ENCODE measurements at places on chromosomes 5 and 9. TPM values are rescaled to one million over a fixed set of nuclear protein-coding genes. Genes with fewer than 3 reads are reported as not detected.
A peak's percentile ranks its signal among the peaks of the same experiment; 100 is the strongest.

PTGR1 gene
- total RNA-seq, result 42.1 TPM

DNA sequence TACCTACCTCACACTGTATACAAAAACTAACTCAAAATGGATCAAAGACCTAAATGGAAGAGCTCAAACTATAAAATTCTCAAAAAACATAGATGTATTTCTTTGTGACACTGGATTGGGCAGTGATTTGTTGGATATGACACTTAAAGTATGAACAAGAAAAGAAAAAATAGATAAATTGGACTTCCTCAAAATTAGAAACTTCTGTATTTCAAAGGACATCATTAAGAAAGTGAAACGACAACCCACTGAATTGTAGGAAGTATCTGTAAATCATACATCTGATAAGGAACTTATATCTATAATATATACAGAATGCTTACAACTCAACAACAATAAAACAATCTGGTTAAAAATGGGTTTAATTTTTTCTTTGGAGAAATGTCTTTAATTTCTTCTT, 96.7 kb downstream of the NRG2 start:
- DNase-seq, result no peak

AQP7 gene
- total RNA-seq, result 137 TPM

DNAH5 gene
- total RNA-seq, result 0.16 TPM

PCDHGB5 gene
- total RNA-seq, result 6.4 TPM

DNA sequence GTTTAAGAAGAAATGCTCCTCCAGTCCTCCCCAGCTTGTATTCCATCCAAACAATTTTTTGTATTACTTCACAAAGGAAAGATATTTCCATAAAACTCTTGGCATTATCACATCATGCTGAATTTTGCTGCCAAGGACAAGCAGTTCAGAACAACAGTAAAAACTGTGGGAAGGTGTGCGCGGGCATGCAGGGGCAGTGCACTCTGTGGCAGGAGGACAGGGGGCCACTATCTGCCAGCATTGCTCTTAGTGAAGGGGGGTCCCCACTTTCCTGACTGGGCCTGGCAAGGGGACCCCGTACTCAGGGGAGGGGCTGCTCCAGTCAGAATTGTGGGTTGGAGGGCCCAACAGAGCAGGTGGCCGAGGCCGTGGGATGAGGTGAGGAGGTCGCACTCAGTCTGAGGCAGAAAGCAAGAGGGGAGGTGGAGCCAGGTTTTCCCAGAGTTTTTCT, 32.8 kb downstream of the ANGPTL2 start:
- DNase-seq, result no peak

CRAT gene
- 79.7 TPM for total RNA-seq

DNA sequence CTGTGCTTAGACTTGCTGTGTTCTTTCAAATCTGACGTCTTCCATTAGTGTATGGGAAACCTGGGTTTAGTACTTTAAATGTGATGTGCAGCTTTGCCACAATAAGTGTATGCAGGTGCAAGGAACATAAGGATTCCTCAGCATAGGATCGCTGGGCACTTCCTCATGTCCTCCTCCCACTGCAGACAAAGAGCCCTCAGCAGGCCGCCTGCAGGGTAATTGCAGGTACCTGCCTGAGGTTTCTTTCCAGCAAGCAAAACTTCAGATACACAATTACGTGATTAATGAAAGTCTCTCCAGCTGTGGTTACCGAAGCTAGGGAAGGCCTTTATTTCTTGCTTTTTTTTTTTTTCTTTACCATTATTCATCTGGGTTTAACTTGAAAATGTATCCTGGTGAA, 233.1 kb downstream of the RFK start:
- no peak for DNase-seq

DNA sequence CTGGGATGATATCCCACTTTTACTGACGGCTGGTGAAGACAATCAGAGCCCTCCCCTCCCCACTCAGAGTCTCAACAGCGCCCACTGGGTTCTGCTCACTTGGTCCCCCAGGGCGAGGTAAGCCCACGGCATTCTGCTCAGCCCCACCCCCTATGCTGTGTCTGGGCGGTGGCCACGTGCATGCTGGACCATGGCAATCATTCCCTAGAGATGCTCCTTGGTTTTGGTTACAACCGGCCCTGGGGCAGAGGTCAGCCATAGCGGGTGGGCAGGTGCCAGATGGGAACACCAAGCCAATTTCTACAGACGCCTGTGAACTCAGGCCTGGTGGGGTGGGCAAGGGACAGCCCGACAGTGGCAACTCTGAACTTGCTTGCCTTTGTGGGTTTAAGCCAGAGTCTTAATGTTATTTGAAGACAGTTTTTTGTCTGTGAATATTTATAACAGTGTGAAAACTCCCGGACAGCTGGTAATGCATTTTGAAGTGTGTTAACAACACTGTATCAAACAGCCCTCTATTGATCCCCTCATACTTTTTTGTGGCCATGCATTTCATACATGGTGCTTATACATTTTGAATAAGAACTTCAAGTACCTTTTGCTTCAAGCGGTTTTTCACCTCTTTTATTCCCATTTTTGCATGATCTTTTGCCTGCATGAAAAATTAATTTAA, 94.2 kb downstream of the CRB2 start:
- DNase-seq, result no peak

- DNase-seq, result no peak
Measured at GRCh38 chr5:170651604-170652277, 131.8 kb upstream of the GABRP start.

DNA sequence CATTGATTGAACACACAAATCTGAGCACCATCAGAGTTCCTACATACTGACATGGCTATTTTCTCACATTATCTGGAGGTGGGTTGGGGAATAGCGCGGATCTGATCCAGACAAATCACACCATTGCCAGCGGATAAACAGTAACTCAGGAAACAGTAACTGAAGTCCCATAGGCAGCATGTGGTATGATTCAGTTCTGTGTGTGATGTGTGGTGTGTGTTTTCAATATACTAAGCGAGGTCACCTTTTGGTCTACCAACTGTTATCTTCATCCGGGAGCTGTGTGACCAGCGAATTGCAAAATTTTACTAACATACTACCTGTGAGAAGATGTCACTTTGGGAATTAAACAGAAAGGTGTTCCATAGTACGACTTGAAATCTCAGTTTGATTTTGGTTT, 50.1 kb downstream of the PKD2L2 start:
- DNase-seq, result no peak

IL13 gene
- not detected for total RNA-seq

GRCh38 chr9:114035221-114035844, 42.8 kb downstream of the AMBP start:
- no peak for DNase-seq

GRCh38 chr9:89455356-89455824, 42.5 kb downstream of the SEMA4D start:
- DNase-seq, result no peak

- DNase-seq, result no peak
Measured at GRCh38 chr5:178150977-178151734, 2.5 kb downstream of the NHP2 start.

GRCh38 chr5:74994826-74995225, 57.5 kb downstream of the GCNT4 start:
- no peak for DNase-seq

OLFM1 gene
- 5.7 TPM for total RNA-seq

- DNase-seq, result no peak
Measured at GRCh38 chr5:54743581-54743980, 226.0 kb downstream of the SNX18 start.

- DNase-seq, result no peak
Measured at GRCh38 chr9:77922591-77922990, 109.0 kb downstream of the GNAQ start.

ACOT12 gene
- not detected for total RNA-seq

GRCh38 chr5:72226950-72227349, 93.1 kb downstream of the MRPS27 start:
- peak; percentile 31 for DNase-seq

AGGF1 gene
- total RNA-seq, result 16.5 TPM

DNA sequence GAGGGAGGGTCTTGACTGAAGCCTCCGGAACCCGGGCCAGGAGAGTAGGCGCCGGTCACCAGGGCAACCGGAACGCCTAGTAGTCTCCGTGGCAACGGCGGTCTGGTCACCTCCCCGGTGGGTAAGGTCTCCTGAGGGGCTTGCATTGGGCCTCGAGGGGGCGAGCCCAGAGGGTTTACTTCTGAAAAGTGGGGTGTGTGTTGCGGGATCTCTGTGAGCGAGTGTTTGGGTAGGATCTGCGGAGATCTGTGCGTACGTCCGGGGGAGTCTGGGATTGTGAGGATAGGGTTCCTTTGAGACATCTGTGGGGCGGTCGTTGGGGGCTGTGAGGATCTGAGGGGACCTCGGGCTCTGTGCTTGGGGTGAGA, at the start of gene FAM221B:
FAM221B (minus strand) TSS at position 17 of the 368 bp plus-strand sequence. CDS start 2,571 bp downstream, outside the sequence.
- peak; percentile 41 for DNase-seq

GRCh38 chr9:1837453-1838084, 177.6 kb upstream of the SMARCA2 start:
- no peak for DNase-seq

C9orf153 gene
- not detected for total RNA-seq

ANKRD20A1 gene
- total RNA-seq, result 1.6 TPM

DNA sequence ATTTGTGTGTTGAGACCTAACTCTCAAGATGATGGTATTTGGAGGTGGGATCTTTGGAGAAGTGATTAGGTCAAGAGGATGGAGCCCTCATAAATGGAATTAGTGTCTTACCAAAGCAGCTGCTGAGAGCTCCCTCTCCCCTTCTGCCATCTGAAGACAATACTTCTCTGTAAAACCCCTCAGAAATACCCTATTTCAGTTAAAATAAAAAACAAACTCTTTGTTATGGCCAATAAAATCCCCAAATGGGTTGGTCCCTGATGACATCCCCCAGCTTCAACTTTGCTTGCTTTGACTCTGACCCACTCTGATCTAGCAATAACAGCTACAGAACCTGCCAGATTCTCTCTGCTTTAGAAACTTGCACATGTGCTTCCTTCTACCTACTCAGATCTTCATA, 100.9 kb downstream of the SNCAIP start:
- DNase-seq, result no peak

GRCh38 chr9:94867842-94868312, 141.4 kb downstream of the AOPEP start:
- no peak for DNase-seq

DNA sequence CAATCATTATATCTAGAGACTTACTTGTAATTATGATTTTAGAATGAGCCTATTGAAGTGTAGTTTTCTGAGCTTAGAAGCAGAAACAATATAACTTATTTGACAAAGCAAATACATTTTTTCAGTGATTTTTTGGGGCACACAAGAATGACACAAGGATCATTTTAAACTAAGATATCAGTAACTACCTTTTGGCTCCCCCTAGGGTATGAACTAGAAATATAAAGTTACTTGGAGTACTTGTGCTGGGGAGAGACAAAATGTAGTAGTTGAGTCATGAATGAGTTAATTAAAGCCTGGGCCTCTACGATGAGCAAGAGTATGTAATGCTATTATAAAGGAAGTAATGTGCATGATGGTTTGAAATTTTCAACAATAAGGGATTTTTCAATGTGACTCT, 1244.1 kb upstream of the ACO1 start:
- DNase-seq, result no peak

- DNase-seq, result no peak
Measured at GRCh38 chr9:36584620-36585460, 12.1 kb downstream of the MELK start.

CTXN3 gene
- not detected for total RNA-seq

DNA sequence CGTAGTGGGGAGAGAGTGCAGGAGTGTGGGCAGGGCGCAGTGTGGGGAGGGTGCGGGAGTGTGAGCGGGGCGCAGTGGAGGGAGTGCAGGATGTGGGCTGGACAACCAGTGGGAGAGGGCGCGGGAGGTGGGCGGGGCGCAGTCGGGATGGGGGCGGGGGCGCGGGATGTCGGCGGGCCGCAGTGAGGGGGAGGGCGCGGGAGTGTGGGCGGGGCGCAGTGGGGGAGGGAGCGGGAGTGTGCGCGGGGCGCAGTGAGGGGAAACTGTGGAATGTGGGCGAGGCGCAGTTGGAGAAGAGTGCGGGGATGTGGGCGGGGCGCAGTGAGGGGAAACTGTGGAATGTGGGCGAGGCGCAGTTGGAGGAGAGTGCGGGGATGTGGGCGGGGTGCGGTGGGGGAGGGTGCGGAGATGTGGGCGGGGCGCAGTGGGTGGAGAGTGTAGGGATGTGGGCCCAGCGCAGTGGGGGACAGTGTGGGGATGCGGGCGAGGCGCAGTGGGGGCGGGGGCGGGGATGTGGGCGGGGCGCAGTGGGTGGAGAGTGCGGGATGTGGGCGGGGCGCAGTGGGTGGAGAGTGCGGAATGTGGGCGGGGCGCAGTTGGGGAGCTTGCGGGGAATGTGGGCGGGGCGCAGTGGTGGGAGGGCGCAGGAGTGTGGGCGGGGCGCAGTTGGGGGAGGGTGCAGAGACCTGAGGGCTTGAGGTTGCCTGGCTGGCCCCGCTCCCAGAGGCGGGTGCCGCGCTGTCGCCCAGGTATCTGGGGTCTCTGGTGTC, at the start of gene NXNL2:
NXNL2 (plus strand) TSS at position 723 of the 770 bp plus-strand sequence. CDS start 257 bp downstream, outside the sequence.
- DNase-seq, result peak; percentile 53

DNA sequence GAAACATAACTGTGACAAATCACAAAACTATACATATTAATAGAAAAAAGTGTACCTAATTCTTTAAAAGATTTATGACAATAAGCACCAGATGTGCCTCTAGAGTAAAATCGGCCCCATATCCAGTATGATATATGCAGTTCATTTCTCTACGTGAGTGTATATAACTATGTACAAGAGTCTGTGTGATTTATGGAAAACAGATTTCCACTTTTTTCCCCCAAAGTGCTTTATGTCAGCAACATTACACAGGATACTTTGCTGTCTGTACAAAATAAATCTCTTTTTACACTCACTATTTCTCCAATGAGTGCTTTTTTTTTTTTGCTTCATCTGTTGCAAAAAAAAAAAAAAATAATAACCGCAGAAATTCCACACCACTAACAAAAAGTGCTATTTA, 298.8 kb upstream of the RFX3 start:
- no peak for DNase-seq

DNA sequence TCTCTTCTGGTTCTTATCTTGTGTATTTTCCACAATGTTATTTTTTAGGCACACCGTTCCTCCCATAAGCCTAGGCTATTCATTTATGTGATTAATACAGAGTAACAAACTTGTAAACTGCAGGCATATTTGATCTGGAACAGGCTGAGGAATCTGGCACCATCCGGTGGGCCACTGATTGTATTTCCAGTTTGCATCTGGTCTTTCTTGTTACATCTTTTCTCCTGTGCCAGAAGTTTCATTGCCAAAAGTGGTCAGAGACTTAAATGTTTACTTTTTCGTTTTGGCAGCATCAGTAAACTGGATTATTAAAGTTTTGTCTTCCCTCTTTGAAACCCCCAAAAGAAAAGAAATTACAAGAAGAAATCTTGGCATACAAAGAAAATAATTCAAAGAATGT, 17.9 kb upstream of the ZCCHC7 start:
- DNase-seq, result no peak

- no peak for DNase-seq
Measured at GRCh38 chr9:113953531-113953930, 77.4 kb downstream of the ZNF618 start.

DNA sequence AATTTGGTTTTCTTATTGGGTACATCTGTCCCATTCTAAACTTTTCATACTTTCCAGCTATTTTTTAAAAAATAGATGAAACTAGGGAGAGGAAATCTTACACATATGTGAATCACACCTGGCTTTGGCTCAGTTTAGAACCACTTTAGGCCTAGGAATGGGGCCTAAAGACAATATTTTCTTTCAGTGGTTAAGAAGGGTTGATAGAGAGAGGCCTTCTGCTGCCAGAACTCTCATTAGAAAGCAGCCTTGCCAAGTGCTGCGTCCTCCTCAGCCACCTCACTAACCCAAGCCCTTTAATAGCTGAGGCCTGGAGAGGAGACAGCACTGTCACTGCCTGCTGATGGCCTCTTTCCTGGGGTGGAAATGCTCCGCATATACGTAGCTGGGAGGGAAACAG, 167.5 kb downstream of the SAXO1 start:
- no peak for DNase-seq

GRCh38 chr9:136572828-136573625, 27.2 kb upstream of the NOTCH1 start:
- DNase-seq, result no peak

IPPK gene
- total RNA-seq, result 8.1 TPM

Data from heart left ventricle (tissue), 16 donors.